ENCODE measurements at places on chromosomes 13 and 19.

GRCh38 chr19:44817725-44818465, 9.0 kb downstream of the BCAM start:
- no peak for DNase-seq

GRCh38 chr13:21567714-21568113, 36.3 kb downstream of the MICU2 start:
- no peak for DNase-seq

GRCh38 chr13:44516771-44517170, 59.4 kb downstream of the TSC22D1 start:
- no peak for DNase-seq

DNA sequence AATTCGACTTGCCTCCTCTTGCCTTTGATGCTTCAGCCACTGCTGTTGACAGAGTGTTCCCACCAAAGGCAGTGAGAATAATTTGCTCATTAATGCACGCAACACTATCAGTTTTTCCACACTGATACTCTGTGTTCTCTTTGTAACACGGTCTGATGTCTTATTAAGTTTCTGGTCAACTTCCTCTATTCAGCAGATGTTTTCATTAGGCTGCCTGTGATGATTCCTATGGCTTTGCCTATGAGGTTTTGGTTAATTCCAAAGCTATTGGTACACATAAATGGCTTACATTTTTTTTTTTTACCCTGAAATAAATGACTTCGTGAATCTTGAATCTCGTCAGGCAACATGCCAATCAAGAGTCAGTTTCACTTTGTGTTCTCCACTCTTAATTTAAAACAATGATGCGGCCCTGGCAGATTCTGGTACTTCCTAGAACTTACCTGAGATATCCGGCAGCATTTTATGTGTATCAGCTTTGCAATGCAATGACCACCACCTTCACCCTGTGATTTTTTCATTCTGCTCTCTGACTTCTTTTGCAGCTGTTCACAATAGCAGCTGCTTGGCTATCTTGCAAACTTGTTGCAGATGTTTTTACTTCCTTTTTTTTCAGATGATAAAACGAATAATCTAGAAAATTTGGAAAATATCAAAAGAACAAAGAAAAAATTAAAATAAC, 27.5 kb upstream of the KL start:
- DNase-seq = no peak

- DNase-seq = no peak
These were observed 70.2 kb downstream of the SPACA7 start for GRCh38 chr13:112446347-112446861.

GRCh38 chr13:110916301-110917142, 1.7 kb upstream of the ANKRD10 start:
- no peak for DNase-seq

GRCh38 chr13:23883255-23883654, 5.9 kb downstream of the MIPEP start:
- no peak for DNase-seq

GRCh38 chr13:63438951-63439350, 2023.3 kb upstream of the PCDH20 start:
- no peak for DNase-seq

DNA sequence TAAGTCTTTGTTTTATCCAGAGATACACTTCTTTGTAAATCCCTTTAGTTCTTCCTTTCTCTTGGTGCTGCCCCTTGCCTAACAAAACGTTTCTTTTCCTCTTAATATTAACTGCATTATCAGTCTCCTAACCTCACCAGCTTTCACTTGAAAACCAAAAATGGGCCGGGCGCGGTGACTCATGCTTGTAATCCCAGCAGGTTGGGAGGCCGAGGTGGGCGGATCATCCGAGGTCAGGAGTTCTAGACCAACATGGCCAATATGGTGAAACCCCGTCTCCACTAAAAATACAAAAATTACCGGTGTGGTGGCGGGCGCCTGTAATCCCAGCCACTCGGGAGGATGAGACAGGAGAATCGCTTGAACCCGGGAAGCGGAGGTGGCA, 329.8 kb upstream of the MIR17HG start:
- DNase-seq = no peak

DNA sequence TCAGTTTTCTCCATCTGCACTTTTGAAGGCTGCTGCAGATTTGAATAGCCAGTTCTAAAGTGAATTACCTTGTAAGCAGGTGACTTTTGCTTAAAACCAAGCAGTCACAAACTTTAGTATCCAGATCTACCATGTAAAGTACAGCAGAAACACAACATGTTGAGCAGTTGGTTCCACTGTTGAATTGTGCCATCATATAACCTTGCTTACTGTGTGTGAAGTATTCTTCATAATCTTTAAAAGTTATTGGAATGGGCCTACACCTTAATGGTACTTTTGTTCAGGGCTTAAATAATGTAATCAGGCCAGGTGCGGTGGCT, 23.2 kb upstream of the MTUS2 start:
- DNase-seq = no peak

GRCh38 chr19:6161271-6161850, 25.9 kb downstream of the ACSBG2 start:
- peak; percentile 20 for DNase-seq

GRCh38 chr19:54153731-54154326, 5.7 kb downstream of the LENG1 start:
- no peak for DNase-seq

DNA sequence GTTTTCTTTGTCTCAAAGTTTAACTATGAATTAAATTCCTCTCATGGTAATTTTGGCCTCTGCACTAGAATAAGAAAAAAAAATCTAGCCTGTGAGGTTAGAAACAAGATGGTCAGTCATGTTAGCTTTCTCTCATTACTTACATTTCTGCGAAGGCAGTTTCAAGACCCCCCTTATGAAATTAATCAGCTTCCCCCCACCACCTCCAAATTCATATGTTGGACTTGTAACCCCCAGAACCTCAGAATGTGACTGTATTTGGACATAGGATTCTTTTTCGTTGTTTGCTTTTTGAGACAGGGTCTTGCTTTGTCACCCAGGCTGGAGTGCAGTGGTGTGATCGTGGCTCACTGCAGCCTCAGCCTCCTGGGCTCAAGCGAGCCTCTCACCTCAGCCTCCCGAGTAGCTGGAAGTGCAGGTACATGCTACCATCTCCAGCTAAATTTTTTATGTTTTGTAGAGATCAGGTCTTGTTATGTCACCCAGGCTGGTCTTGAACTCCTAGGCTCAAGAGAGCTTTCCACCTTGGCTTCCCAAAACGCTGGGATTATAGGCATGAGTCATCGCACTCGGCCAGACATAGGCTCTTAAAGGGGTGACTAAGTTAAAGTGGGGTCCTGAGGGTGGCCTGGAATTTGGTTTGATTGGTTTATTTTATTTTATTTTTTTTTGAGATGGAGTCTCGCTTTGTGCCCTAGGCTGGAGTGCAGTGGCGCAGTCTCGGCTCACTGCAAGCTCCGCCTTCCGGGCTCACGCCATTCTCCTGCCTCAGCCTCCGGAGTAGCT, 1.4 kb downstream of the PLA2G4C start:
- DNase-seq = no peak

- DNase-seq = no peak
These were observed 46.0 kb downstream of the C13orf46 start for GRCh38 chr13:113927661-113928581.

DNA sequence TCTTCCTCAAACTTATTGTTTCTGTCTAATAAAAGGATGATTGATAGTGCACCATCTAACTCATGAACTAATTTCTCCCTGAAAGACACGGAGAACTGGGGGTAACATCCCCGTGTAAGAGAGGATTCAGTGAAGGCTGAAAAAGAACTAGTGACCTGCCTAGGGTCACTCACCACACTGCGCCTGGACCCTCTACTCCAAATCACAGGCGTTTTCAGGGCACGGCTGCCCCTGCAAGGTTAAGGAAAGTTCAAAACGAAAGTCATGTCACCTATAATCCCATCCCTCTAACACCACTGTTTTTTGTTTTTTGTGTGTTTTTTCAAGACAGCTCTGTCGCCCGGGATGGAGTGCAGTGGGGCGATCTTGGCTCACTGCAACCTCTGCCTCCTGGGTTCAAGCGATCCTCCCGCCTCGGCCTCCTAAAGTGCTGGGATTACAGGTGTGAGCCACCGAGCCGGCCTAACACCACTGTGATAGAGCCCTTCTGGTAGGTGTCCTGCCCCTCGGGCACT, 8.7 kb downstream of the URAD start:
- DNase-seq = no peak

- no peak for DNase-seq
These were observed 143.2 kb upstream of the ZNF536 start for GRCh38 chr19:30228835-30229524.

GRCh38 chr13:31032528-31033113, 100.2 kb downstream of the TEX26 start:
- DNase-seq = no peak

DNA sequence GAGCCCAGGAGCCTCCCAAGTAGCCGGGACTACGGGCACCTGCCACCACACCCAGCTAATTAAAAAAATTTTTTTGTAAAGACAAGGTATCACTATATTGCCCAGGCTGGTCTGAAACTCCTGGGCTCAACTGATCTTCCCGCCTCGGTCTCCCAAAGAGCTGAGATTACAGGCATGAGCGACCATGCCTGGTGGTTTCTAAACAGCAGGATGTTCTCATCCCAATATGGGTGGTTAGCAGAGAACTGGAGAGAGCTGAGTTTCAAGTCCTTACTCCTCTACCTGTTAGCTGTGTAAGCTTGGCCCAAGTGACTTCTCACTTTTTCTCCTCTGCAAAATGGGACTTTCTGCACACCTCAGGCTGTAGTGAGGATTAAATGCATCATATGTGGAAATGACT, 8.0 kb downstream of the TMEM91 start:
- no peak for DNase-seq

DNA sequence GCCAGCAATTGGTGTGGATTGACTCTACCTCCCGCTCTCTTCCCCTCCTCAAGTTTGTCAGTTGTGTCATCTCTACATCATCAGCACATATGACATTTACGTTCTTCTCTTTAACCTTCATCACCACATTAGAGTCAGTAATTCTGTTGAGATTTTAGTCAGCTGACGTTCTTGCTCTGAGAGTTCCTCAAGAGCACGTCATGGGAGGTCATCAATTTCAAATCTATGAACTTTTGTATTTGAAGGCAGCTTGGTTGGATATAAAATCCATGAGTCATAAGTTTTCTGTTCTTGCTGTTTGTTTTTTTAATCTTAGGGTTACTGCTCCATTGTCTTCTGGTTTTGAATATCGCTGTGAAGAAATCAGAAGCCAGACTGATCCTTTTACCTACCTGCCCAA, 21.8 kb upstream of the ARGLU1 start:
- DNase-seq = no peak

GRCh38 chr13:70353096-70353495, 244.8 kb upstream of the KLHL1 start:
- DNase-seq = no peak

DNA sequence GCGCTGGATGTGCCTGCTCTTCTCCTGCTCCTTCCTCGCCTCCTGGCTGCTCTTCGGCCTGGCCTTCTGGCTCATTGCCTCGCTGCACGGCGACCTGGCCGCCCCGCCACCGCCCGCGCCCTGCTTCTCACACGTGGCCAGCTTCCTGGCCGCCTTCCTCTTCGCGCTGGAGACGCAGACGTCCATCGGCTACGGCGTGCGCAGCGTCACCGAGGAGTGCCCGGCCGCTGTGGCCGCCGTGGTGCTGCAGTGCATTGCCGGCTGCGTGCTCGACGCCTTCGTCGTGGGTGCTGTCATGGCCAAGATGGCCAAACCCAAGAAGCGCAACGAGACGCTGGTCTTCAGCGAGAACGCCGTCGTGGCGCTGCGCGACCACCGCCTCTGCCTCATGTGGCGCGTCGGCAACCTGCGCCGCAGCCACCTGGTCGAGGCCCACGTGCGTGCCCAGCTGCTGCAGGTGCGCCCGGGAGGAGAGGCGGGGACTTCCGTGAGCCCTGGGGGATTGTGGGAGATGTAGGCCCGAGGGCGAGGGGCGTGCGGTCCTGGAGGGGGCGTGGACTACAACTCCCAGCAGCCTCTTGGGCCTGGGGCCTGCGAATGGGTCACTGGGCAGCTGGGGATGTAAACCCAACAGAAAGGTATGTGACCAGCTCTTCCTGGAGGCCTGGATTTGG, 6.7 kb downstream of the KCNJ14 start:
- no peak for DNase-seq

GRCh38 chr19:28526038-28526437, 686.9 kb downstream of the UQCRFS1 start:
- DNase-seq = no peak

DNA sequence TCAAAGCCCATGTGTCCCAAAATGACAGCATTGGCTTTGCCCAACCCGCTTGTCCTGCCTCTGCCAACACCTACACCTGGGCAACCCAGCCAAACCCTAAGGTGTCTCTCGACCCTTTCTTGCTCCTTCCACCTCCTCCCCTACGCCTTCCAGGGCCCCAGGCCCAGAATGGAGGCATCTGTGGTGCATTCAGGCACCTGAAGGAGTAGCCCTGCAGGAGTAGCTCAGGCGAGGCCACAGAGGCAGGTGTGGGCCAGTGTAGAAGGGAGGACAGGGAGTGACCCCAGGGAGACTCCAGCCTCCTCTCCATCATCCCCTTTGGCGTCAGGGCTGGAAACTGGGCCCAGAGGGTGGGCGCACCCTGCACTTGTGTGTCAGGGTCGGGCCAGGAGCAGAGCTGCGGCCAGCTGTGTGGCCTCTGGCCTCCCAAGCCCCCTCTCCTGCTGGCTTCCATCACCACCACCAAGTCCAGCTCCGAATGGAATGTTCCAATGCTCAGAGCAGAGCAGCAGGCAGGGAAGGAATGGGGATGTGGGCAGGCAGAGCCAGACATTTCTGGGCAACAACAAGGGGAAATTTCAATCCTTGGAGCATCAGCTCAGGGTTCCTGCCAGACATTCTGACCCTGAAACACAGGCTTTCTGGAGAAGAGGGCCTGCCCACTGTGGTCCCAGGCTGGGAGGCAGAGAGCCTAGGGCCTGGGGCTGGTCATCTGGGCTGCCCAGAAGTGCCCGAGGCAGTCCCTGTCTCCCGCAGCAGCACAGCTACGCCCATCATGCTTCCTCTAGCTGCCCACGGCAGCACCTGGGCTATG, 16.4 kb downstream of the PLEKHF1 start:
- no peak for DNase-seq

DNA sequence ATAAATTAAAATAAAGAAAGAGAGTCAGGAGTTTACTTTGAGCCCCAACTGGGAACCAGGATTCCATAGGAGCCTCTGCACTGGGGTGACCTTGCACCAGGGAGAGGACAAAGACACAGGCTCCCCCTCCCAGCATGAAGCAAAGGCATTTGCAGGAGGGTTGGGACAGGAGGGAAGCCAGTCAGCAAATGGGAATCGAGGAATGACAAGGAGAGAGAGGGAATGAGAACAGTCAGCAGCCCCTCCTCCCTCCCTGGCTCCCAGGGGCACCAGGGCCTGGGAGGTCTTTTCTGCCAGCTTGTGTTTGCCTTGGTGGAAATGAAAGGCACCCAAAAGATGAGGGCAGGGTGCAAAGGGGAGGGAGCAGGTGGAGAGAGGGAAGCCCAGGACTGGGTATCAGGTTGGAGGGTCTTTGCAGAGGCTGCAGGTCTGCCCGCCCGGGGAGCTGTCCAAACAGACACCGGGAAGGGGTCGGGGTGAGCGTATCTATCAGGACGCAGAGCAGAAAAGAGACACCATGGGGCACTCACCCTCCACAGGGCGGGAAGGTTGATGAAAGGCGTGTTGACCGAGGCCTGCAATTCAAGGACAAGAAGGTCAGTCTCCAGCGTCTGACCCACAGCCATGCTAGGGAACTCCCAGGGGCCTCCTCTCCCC, 3.8 kb downstream of the SBSN start:
- no peak for DNase-seq
